ENCODE measurements at places on chromosomes 5 and 9.

- DNase-seq, result peak; percentile 85
Measured at GRCh38 chr9:70602321-70603019, 188.0 kb upstream of the KLF9 start.

- no peak for DNase-seq
Measured at GRCh38 chr5:45893309-45893708, 197.1 kb upstream of the HCN1 start.

DNA sequence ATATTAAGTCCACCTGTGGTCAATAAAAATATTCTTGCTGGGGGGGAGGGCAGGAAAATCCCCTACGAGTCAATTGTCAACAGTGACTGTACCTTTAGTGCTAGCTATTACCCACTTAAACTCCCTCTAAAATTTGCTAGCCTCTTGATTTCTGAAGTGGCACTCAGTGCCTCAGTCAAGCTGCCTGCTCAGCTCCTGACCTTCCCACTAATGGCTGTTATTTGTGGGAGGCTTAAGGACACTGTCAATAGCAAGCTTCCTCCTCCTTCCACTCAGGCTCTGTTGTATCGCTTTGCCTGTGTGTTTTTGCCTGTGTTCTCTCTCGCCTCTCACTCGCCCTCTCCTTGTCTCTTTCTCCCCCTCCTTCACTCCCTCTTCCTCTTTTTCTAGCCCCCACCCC is 140.8 kb downstream of the BNC2 start:
- DNase-seq, result no peak

- DNase-seq, result no peak
Measured at GRCh38 chr9:86939321-86939720, 8.0 kb downstream of the GAS1 start.

DNA sequence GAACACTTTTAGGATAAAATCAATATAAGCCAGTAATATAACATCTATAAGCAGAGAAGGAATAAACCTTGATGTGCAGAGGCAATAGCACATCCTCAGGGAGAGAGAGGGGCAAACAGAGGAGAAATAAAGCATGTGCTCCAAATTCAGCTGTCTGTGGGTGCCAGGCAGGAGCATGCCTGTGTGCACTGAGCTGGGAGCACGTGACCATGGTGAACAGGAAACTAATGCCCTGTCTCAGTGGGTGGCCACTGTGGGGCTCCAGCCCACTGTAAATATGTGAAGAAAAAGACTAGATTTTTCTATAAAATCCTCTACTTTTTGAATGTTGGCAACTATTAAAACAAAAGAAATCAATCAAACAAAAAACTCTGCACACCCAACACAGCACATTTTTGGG is 55.3 kb downstream of the FYB1 start:
- no peak for DNase-seq

- peak; percentile 57 for DNase-seq
Measured at GRCh38 chr5:77076961-77077828, 9.9 kb downstream of the ZBED3 start.

DNA sequence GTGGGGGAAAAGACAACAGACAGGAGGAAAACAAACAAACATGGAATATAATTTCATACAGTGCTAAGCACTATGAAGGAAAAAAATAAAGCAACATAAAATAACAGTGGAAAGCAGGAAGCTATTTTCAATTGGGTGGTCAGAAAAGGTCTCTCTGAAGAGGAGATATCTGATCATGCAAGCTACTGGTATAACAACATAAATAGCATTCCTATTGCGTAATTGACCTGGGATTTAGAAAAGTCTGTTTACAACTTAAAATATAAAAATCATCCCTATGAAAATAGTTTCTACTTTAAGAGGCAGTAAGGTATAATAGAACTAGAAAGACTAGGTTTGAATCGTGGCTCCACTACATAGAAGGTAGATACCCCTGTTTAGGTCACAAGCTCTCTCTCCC is 61.4 kb downstream of the FBXW11 start:
- no peak for DNase-seq

DNA sequence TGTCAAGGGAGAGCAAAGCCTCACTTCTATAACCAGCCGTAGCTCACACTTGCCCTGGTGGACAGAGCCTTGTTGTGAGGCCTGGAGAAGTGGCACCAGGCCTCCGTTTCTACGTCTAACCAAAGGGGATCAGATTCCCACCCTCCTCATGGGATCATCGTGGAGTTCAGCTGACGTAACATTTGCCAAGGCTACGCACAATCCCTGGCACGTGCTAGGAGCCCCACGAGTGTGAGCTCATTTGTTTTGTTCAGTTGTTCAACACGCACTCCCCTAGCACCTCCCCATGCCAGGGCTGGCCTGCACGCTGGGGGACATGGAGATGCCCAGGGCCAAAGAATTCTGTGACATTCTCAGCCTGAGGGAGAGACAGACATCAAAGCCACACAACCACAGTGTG is 23.1 kb downstream of the ADGRD2 start:
- no peak for DNase-seq

- DNase-seq, result no peak
Measured at GRCh38 chr5:168916266-168916665, 337.1 kb upstream of the PANK3 start.

DNA sequence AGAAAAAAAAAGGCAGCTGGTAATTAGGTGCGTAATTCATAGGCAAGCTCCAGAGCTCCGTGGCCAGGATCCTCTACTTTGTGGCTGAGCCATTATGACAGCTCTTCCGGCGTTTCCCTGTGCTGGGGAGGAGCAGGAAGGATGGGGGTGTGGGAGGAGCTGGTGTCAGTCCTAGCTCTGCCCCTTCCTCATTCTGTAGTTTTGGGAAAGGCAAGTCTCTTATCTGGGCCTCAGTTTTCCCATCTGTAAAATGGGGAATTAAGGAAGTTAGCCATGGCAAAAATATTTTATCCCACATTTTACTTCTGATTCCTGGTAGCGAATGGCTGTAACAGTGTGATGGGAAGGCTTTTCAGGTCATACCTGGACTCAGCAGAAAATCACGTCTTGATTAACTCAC is 81.1 kb downstream of the SEC61B start:
- no peak for DNase-seq

GRCh38 chr5:135188233-135188914 is 154.3 kb upstream of the PITX1 start:
- no peak for DNase-seq

- DNase-seq, result no peak
Measured at GRCh38 chr5:64790210-64790609, 21.5 kb downstream of the CWC27 start.

DNA sequence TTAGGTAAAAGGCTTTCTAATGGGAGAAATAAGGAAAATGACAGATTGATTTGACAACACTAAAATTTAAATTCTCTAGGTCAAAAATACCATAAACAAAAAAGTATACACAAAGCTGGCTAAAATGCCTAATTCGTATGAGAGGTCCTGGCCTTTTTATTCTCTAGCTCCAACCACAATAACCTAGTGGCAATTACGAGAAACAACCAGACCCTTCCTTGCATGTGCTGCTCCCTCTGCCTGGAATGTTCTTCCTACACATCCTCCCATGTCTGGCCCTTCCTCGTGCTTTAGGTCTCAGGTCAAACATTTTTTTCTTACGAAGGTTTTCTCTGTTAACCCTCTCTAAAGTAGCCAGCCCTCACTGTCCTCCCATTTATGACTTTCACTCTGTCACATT is 176.4 kb upstream of the PLPPR1 start:
- no peak for DNase-seq

DNA sequence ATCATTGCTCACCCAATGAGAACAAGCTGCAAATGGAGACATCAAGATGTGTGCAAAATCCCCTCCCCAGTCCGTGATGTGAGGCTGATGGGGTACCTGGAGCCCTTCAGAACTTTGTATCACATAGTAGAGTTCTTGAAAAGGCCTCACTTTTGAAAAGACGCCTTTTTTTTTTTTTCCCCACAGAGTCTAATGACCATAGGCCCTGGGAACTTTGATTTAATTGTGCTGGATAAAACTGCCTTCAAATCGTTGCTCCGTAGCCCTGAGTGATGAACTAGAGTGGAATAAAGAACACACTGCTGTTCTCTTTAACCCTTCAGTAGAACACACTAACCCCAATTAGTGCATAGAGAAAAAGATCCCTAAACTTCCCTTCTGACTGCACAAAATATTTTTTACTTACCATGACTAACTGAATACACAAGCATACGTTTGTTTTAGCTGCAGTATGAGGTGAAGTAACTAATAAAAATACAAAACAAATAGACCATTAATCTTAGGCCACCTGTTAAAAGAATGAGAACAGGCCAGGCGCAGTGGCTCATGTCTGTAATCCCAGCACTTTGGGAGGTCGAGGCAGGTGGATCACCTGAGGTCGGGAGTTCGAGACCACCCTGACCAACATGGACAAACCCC is 15.1 kb downstream of the PSAT1 start:
- no peak for DNase-seq

DNA sequence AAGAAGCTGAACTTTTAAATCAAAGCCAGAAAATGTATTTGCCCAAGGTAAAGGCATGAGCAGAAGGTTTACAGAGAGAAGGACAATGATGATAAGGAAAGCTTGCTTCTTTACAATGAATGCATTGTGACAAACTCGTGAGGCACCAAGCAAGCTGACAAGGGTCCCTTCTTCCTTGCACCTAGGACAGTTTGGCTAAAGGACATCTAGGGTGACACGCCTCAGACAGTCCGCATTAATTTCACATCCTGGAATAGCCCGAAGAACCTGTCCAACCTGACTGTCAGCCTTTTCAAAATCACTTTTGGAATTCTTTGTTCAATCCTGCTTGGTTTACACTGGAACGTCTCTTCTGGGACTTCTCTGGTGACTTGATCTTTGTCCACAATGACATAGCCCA is 146.4 kb upstream of the MAP3K1 start:
- DNase-seq, result no peak

DNA sequence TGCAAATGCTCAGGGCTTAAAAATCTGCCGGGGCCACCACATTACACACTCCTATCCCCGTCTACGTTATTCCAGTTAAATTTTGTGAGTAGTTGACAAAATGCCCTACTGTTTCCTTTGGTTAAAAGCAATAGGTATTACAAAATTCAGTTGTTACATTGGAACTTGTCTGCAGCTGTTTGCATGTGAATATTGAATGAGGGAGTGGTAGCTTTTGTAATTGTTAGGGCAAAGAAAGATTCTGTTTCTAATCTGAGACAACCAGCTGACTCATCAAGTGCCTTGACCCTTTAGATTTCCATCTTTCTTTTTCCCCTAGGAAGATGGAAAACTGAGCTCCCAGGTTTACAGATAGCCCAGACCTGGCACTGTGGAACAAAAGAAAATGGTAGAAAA is 30.2 kb downstream of the MAML1 start:
- peak; percentile 56 for DNase-seq

- DNase-seq, result no peak
Measured at GRCh38 chr5:149804478-149805450, 74.7 kb downstream of the PPARGC1B start.

DNA sequence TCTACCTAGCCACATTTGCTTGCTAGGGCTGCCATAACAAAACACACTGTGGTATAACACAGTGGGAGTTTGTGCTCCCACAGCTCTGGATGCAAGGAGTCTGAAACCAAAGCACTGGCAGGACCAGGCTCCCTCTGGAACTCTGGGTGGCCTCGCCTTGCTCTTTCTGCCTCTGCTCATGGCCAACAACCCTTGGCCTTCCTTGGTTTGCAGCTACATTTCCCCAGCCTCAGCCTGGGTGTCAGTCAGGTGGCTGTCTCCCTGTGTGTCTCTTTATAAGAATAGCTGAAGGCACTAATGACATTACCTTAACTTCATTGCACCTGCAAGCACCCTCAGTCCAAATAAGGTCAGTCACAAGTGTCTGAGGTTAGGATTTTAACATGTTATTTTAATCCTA is 101.0 kb upstream of the IRX2 start:
- no peak for DNase-seq

- peak; percentile 53 for DNase-seq
Measured at GRCh38 chr5:60382716-60383115, 317.2 kb downstream of the DEPDC1B start.

- DNase-seq, result no peak
Measured at GRCh38 chr9:114469091-114469853, 36.0 kb downstream of the WHRN start.

DNA sequence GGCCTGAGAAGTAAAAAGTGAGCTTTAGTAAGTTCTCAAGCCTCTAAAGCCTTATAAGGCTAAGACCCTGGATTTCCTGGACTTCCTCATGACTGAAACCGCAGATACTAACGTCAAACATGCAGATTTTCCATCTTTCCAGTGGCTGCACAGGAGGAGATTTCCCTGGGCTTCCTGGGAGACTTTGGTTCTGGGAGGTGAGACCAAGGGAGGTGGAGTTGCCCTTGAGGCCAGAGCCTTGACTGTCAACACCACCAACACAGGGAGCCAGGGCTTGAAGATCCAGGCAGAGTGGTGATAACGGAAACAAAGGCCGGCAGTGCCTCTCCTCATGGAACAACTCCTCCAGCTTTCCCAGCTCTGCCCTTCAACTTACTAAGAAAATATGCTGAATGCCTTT is 144.7 kb upstream of the LRRTM2 start:
- DNase-seq, result no peak

- no peak for DNase-seq
Measured at GRCh38 chr9:127188396-127188795, 66.0 kb upstream of the ANGPTL2 start.

GRCh38 chr9:3879726-3880505 is 354.1 kb upstream of the RFX3 start:
- no peak for DNase-seq

GRCh38 chr9:131635285-131635684 is 90.0 kb downstream of the PRRT1B start:
- DNase-seq, result peak; percentile 99

- no peak for DNase-seq
Measured at GRCh38 chr9:19310246-19310645, 69.8 kb downstream of the RPS6 start.

DNA sequence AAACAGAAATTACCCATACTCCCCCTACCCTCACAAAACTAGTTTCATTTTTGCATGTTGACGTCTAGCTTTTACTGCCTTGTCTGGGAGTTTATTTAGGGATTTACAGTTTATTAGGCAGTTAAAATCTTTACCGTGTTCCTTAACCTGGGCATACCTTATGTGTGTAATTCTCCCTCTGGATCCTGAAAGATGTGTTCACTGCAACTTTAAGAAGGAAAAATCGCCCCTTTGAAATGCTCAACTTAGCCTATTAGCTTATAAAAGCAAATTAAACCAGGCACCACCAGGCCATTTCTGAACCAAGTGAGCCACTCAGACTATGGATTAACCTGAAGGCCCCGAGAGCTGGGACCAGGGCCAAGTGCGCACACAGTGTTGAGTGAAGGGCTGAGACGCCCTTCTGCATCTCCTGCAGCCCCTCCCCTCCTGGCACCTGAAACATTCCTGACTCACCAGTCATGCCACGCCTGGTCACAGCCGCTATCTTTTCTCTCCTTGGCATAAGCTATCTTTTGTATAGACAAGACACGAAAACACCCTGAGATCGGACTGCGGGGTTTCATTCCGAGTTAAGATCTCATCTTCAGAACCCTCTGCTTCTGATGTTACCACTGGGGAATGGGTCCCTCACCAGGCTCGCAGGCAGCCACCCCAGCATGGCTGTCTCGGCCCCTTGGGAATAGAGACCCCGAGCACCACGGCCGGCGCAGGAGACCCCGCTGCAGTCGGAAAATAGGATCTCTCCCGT is 111.9 kb downstream of the ROR2 start:
- peak; percentile 94 for DNase-seq

- no peak for DNase-seq
Measured at GRCh38 chr9:995781-996180, 19.3 kb downstream of the DMRT3 start.
